Stimulated activated CD8-positive, alpha-beta memory T cell treated with anti-CD3 and anti-CD28 coated beads, Interleukin-7, amount 100 ng/mL, for 24 hours (primary cell): ENCODE measurements at places on chromosomes 13 and 19.

GRCh38 chr19:4115050-4115817 lies 8.7 kb downstream of the MAP2K2 start:
- DNase-seq = no peak

GRCh38 chr13:85500696-85501256 lies 298.4 kb downstream of the SLITRK6 start:
- no peak for DNase-seq

GRCh38 chr19:51272183-51272810 lies 21.4 kb downstream of the SIGLECL1 start:
- DNase-seq = no peak

DNA sequence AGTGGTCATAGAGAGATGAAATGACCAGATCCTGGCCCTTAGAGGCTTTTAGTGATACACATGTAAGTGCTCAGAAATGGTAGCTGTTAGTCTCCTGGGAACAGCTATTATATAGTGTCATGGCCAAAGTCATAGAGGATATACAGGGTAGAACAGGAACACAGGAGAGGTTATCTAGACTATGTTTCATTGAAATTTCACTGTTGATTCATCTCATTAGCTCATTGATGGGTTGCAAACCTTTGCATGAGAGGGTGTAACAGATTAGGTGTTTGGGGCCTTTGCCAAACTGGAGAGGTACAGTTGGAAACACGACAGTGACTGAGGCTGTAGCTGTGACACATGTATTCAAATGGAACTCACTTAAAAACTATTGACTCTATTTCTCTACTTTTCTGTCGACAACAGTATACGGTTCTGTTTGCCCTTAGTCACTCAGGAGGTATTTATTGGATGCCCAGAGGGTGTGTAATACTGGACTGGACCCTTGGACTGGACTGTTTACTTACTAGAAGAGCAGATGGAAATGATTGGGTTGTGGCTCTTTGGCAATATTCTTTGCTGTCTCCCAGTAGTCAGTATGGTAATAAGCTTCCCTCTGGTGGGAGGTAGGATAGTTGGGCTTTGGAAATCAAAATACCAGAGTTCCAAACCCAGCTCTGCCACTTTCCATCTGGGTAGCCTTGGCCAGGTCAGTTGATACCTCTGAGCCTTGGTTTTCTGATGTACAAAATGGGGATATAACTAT lies 29.8 kb downstream of the ARHGAP35 start:
- no peak for DNase-seq

DNA sequence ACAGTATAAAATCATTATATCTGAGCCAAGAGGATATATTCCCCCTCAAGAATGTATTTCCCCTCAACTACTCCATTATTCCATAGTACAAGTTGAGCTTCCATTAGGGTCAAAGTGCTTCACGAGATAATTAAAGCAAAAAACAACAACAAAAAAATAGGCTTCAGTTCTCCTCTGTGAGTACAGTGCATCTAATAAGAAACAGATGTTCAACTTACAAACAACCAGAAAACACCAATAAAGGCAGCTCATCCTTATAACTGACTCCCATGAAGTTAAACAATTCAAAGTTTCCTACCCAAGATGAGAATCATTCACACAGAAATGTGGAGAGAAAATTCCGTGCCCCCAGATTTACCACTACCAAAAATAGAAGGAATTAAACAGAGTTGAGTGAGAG lies 854.4 kb downstream of the PCDH9 start:
- DNase-seq = no peak

DNA sequence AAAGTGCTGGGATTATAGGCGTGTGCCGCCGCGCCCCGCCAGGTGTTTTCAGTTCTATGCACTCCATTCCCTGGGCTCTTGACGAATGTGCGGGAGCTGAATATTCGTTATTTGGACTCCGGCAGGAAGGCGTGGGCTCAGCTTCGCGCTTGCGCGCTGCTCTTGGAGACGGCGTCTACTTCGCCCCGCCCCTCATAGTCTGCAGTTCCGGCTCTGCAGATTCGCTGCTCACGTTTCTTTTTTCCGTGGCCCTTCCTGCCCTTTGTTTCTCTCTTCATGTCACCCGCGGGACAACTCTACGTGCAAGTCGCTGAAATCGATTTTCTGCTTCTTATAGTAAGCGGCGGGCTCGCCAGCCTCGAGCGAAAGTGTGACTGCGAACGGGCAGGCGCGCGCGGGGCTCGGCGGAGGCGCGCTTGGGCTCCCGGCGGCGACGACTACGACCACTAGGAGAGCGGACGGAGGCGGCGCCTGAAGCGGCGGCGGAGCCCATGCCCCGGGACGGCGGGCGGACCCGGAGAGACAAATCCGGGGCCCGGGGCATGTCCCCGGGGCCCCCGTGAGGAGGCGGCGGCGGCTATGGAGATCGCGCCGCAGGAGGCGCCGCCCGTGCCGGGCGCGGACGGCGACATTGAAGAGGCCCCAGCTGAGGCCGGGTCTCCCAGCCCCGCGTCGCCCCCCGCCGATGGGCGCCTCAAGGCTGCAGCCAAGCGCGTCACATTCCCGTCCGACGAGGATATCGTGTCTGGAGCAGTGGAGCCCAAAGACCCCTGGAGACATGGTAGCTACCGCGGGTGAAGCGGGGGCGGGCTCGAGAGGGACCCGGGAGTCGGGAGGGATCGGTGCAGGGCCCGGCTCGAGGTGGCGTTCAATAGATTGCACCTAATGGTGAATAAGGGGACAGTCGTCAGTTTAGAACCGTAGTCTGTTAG lies at the start of gene PPP1R37:
PPP1R37 (plus strand) TSS at position 433 of the 932 bp plus-strand sequence; CDS start at position 580, 147 bp downstream.
- DNase-seq = peak; percentile 79

GRCh38 chr19:47707135-47707925 lies 5.9 kb upstream of the EHD2 start:
- peak; percentile 53 for DNase-seq

- DNase-seq = peak; percentile 60
These were observed 16.8 kb upstream of the SEMA6B start for GRCh38 chr19:4576016-4576933.

DNA sequence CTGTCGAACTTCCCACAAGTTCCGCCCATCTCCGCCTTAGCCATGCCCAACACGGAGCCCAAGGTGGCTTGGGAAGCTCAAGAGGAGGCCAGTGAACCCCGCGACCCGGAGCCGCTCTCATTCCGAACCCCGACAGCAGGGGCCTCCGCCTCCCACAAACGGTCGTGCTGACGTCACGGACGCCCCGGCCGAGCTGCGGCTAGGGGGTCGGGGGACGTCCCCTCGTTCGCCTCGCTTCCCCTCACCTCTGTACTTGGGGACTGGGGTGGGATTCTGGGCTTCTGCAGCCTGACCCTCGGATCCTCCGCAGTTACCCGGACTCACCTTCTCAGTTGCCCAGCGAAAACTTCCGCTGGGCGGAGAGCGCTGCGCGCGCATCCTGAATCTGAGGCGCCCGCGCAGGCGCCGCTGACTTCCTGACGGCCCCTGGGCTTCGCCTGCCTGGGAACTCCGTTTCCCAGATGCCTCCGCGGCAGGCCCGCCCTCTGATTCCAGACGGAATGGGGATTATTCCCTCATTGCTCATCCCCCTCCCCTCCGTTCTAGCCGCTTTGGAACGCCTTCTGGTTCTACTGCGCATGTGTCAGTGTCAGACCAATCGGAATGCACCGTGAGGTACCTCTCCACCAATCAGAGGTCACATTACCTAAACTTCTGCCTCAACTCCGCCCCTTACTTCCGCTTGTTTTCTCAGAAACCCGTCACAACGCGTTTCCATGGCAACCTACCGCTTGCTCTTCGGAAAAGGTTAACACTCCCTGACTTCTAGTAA lies at the start of gene VRK3:
VRK3 (minus strand) TSS at position 351 of the 772 bp plus-strand sequence. CDS start 9,210 bp downstream, outside the sequence.
- peak; percentile 95 for DNase-seq

DNA sequence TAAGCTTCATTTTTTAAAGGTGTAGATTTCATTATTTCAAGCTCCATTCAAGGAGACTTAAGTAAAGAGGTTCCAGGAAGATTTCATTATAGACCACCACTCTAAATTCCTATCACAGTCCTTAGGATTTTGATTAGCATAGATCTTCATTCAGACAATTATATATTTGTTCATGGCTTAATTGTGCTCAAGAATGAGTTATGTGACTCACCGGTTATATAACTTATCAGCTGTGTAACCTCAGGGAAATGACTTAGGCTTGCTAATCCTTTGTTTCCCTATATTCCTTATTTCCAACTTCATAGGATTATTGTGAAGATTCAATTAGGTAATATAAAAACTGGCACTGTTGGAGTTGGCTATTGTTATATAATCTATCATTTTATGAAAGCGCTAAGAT lies 632.8 kb upstream of the SPRY2 start:
- DNase-seq = no peak

GRCh38 chr19:3202346-3202745 lies 16.6 kb downstream of the NCLN start:
- DNase-seq = no peak

GRCh38 chr19:16849168-16849567 lies 20.0 kb downstream of the SIN3B start:
- DNase-seq = no peak

DNA sequence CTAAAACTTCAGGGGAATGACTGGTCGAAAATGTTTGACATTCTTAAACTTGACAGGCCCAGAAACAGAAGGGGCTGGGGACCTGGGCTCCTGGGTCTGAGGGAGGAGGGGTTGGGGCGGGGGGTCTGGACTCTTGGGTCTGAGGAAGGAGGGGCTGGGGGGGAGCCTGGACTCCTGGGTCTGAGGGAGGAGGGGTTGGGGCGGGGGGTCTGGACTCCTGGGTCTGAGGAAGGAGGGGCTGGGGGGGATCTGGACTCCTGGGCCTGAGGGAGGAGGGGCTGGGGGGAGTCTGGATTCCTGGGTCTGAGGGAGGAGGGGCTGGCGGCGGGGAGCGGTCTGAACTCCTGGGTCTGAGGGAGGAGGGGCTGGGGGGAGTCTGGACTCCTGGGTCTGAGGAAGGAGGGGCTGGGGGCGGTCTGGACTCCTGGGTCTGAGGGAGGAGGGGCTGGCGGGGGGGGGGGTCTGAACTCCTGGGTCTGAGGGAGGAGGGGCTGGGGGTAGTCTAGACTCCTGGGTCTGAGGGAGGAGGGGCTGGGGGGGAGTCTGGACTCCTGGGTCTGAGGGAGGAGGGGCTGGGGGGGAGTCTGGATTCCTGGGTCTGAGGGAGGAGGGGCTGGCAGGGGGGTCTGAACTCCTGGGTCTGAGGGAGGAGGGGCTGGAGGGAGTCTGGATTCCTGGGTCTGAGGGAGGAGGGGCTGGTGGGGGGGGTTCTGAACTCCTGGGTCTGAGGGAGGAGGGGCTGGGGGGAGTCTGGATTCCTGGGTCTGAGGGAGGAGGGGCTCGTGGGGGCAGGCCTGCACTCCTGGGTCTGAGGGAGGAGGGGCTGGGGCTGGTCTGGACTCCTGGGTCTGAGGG lies 5.5 kb upstream of the KLK6 start:
- no peak for DNase-seq

DNA sequence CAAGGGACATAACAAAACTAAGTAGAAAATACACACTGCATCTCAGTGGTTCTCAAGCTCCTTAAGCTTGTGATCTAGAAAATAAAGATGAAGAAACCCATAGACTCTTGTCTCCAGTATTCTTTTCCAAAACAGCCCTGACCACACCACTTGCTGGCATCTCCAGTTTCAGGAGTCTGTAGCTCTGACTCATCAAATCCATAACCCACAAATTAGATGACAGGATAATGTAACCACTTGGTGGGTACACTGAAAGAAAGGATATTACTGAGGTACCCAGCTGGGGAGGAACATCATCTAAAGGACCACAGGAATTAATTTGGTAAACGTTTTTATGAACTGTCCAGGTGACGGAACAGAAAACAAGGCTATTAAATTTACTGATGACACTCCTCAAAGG lies 214.7 kb downstream of the VWA8 start:
- no peak for DNase-seq

DNA sequence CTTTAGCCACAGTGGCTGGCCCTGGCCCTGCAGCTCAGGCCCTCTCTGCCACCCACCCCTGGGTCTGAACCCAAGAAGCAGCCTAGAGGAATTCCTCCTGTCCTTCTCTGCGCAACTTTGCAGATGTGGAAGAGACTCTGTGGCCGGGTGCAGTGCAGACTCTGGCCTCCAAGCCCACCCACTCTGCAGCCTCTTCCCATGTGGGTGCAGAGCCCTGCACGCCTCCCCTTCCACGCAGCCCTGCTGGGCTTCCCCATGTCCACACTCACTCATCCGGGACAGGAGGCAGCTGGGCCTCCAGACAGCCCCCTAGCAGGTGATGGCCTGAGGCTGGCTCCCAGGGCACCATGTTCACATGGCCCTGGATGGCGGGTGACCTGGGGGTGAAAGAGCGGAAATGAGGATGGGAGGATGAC lies 2.5 kb downstream of the TEX29 start:
- no peak for DNase-seq

DNA sequence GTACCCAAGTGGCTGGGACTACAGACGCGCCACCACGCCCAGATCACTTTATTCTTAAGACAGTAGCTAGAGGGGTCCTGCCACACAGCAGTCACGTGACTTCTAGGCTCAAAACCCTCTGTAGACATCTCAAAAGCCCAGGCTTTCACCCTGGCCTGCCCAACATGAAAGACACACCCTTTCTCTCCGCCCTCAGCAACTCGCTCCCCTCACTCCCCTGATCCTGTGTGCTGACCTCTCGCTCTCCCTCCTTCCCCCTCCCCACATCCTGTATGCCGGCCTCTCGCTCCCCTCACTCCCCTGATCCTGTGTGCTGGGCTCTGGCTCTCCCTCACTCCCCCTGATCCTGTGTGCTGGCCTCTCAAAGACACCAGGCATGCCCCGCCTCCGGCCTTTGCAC lies 77.4 kb downstream of the SLC15A1 start:
- DNase-seq = no peak

- no peak for DNase-seq
These were observed 14.4 kb downstream of the GRTP1 start for GRCh38 chr13:113349491-113349890.

GRCh38 chr19:49129238-49129583 lies 9.9 kb downstream of the PPFIA3 start:
- DNase-seq = no peak

DNA sequence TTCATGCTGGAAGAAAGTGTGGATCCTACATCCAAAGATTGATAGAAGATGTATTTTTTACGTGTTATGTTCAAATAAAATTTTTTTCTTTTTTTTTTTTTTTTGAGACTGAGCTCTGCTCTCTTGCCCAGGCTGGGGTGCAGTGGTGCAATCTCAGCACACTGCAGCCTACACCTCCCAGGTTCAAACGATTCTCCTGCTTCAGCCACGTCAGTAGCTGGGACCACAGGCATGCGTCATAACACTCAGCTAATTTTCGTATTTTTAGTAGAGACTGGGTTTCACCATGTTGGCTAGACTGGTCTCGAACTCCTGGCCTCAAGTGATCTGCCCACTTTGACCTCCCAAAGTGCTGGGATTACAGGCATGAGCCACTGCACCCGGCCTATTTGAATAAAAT lies 65.7 kb downstream of the KLF12 start:
- no peak for DNase-seq

DNA sequence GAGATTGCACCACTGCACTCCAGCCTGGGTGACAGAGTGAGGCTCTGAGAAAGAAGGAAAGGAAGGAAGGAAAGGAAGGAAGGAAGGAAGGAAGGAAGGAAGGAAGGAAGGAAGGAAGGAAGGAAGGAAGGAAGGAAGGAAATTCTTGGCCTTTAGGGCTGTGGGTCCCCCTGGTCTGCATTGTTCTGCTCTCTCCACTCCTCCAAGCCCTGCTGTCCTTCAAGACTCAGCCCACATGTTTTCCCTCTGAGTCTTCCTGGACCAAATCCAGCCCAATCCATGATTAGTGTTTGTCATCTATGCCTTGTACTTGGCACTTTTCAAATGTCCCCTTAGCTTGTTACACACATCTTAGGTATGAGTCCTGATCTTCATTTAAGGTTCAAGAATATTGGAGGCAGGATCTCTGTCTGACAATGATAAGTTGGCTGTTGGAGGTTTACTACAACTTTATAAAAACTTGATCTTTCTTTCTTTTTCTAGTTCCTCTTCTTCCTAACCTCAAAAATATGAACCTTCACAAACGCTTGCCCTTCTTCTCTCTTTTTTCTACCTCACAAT lies 48.8 kb upstream of the INTS6 start:
- no peak for DNase-seq
